ENCODE measurements at places on chromosomes 6 and 20.
A peak's percentile ranks its signal among the peaks of the same experiment; 100 is the strongest.

DNA sequence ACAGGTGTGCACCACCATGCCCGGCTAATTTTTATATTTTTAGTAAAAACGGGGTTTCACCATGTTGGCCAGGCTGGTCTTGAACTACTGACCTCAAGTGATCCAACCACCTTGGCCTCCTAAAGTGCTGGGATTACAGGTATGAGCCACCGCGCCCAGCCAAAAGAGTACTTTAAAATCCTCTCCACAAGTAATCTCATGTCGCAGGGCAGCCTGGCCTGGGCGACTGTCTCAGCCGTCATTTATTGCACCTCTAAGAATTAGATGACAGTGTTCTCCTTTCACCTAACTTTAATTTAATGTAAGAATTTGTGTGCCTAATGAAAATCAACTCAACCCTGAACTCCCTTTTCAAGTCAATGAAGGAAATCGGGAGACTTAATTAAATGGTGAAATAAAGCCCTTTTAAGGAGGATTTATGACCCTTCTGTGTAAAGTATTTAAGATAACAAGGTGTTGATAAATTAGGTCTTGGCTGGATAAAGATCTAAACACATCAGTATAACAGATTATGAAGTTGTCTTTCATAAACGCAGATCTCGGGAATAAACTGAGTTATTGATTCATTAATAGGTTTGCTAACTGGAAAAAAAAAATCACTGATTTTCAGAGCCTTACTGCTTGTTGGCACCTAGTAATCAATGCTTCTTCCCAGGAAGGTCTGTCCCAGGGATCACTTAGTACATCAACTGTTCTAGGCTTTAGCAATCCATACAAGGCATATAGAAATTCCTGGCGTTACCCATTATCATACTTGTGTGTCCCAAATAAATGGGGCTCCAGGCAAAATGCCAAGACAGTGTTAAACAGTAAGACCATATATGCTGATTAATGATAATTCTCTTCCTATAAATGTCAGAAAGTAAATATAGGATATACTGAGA lies 209.3 kb downstream of the GMDS start:
- no peak for DNase-seq

DNA sequence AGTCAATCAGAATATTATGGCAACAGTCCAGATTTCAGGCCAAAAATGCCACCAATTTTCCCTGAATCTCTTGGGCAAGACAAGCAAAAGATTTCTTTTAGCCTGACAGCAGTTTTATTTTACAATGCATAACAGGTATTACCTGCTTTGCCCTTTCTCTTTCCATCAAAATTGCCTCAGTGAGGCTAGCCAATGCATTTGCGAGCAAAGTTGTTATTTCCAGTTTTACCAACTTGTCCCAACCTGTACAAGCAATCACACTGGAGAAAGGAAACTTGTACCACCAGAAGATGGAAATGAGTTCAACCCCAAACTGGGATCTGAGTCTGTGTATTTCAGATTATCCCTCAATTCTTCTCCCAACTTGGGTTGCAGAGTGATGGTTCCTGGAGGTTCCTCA lies 279.9 kb upstream of the CDYL start:
- DNase-seq: no peak

DNA sequence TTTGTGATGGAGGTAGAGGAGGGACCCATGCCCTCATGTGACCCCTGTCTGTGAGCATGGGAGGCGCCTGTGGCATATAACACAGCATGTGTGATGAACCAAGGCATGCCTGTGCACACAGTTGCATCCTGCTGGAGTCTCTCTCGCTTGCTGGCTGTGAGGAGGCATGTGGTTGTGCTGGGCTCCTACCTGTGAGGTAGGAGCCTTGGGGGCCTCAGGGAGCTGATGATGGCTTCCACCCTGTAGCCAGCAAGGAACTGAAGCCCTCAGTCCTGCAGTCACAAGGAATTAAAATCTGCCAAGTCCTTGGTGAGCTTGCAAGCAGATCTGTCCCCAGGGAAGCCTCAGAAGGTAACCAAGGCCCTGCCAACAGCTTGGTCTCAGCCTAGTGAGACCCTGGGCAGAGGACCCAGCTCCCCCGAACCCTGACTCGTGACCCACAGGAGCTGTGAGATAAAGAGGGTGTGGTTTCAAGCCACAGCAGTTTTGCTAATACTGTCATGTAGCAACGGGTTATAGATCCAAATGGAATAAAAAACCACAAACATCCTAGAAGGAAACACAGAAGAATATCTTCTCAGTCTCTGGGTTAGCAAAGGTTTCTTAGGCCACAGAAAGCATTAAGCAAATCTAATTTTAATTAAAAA lies 145.7 kb downstream of the WDR27 start:
- DNase-seq: no peak

DNA sequence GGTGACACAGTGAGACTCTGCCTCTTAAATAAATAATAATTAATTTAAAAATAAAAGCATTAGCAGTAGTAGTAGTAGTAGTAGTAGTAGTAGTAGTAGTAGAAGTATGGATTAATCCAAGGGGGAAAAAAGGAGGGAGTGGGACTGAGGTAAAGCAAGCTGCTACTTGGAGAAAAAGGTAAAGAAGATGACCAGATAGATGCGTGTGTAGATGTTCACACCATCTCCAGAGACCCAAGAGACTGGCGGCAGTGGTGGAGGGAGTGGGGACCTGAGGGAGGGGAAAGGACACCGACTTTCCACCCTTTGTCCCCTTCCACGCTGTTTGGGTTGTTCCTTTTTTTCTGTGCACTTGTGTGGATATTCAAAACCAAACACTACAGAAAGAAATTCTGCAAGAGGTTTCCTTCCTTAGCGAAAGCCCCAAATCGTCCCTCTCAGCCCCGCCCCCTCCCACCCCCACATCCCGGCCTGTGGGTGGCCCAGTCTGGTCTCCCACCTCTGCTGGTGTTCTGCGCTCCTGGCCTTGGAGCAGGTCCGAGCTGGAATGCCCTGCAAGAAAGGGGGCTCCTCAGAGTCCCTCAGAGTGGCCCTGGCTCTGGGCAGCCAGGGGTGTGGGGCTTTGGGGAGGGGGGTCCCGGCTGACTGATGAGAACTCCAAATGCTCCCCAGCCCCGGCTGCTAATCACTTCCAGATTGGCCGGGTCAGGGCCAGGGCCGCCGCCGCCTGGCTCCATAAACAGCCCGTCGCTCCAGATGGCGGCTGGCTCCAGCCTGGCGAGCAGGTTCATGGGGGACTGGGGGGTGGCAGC lies 60.2 kb downstream of the UBE2V1 start:
- DNase-seq: no peak

DNA sequence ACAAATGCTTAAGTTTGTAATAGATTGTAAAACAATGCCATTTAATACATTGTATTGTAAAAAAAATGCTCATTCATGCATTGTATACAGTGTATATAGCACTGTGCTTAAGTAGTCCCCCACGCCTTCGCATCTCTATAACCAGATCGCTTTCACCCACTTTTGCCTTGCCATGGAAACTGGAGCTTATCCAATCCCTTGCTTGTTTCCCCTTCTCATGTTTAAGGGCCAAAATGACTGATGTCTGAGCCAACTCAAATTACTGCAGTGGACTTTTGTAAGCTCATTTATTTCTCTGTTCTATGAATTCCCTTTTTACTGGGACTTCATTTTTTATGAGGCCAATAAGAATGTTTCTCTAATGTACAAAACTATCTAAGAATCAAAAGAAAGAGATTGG lies 730.9 kb upstream of the GJE1 start:
- DNase-seq: no peak

- no peak for DNase-seq
Measured at GRCh38 chr20:63626424-63627128, at the start of gene GMEB2. Gene GMEB2 (minus strand): TSS chr20:63627101. CDS start chr20:63619397, 7,704 bp downstream.

- no peak for DNase-seq
Measured at GRCh38 chr20:57259938-57260921, 6.2 kb downstream of the BMP7 start.

GRCh38 chr20:56885521-56885920 lies 256.4 kb downstream of the TFAP2C start:
- no peak for DNase-seq

DNA sequence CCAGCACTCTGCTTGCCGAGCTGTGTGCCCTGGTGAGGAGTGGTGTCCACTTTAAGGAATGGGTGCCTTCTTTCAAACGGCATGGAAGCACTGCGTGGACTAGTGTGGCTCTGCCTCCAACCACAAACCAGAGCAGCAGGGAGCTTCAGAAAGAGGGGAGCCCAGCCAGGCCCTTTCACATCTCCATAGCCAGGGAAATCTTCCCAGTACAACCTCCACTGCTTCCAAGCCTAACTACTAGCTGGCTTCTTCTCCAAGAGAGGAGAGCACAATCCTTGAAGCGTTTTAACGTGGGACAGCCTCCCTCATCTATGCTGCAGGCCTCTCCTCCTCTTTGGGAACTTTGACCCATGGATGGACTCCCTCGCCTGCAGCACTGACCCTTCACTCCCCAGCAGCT lies 26.7 kb downstream of the TNXB start:
- no peak for DNase-seq

DNA sequence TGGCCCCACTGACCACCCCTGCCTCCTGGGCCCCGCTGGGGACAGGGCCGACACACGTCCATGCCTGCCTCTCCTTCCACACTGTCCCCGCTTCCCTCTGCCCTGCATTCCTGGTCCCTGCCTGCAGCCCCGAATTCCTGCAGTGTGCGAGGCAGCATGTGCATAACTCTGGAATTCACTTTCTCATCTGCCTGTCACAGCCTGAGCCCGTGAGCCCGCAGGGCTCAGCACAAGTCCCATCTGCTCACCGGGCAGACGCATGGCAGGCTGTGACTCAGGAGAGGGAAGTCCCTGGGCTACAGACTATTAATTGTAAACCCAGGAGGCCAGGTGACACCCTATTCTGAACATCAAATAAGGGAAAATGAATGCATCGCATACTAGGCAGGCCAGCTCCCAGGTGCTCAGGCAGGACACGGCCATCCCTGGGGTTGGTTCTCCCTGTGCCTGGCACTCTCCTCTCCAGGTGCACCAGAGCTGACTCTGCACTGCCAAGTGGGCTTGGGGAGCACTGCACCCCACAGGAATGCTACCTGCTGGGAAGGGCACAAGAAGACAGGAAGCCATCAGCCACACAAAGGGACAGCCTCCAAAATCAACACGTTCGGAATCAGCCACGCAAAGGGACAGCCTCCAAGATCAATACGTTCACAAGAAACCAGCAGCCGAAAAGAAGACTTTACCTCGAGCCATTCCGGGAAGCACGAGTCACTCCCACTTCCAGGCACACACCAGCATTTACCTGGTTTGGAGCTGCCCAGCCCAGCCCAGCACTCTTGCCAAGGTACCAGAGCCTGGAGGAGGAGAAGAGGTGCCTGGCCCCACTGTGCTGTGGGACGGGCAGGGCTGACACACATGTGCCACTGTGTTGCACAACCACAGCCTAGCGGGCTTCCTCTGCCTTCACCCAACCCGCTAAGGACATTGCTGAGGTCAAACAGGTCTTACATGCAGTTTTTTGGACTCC lies 65.9 kb downstream of the DLL1 start:
- no peak for DNase-seq

DNA sequence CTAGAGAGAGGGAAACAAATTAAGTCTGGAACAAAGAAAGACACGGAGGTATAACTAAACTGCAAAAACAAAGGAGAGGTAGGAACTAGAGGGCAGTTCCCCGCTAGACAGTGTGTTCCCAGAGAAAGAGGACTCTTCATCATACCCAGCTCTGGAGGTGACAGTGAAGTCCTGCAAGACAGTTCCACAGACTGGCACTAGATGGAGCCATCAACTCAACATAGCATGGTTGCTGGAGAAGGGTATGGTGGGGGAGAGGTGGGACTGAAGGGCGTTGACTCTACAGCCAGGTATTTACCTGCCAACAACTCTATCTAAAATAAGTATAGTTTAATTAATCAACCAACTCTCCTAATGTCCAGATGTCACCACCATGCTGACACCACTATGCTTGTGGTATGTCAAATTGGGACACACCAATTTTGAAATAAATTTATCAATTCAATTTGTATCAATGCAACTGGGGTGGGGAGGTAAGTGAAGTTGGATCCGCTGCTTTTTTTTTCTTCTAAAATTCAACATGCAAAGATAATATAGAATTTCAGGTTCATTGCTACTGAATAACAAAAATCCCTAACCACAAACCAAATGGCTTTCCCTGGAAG lies 9.7 kb downstream of the BACH2 start:
- peak; percentile 27 for DNase-seq

DNA sequence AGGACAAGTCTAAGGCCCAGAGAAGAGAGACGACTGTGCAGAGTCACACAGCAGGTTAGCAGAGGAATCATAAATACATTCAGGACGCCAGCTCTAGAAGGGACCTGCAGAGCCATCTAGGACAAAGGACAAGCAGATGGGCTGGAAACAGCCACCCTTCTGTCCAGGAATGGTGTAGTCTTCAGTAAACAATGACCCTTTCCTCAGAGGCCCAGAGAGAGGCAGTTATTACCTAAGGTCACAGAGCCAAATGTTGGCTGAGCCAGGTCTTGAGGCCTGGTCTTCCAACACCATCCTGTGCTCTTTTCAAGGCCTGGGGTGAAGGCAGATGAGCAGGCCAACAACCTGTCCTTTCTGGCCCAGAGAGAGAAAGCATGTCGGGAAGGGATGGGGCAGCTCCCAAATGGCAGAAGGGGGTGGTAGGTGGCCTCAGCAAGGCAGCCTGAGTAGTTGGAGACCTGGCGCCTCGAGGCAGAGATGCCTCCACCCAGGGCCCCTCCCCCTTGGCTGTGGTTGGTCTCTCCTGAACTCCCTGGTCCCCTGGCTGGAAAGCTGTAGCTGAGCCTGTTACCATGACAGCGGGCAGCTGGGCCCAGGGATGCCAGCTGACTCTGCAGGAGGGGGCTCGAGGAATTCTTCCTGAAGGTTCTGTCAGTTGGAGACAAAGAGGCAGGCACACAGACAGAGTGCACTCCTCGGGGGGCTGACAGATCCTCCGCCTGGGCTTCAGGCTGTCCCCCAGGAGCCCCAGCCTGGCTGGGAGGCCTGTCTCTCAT lies 24.8 kb downstream of the EPB41L1 start:
- DNase-seq: no peak

GRCh38 chr6:143973097-143973966 lies 34.7 kb downstream of the PLAGL1 start:
- no peak for DNase-seq

GRCh38 chr6:4703382-4703781 lies 72.8 kb upstream of the CDYL start:
- no peak for DNase-seq

DNA sequence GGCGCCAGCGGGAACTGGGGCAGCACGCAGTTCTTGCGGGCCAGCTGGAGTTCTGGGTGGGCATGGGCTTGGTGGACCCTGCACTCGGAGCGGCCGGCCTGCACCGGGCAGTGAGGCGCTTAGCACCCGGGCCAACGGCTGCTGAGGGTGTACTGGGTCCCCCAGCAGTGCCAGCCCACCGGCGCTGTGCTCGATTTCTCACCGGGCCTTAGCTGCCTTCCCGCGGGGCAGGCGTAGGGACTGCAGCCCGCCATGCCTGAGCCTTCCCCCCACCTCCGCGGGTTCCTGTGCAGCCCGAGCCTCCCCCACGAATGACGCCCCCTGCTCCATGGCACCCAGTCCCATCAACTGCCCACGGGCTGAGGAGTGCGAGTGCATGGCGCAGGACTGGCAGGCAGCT lies 168.8 kb downstream of the CD24 start:
- no peak for DNase-seq

GRCh38 chr6:139423037-139423703 lies 48.7 kb upstream of the CITED2 start:
- DNase-seq: no peak

- DNase-seq: no peak
Measured at GRCh38 chr6:161853657-161854056, 579.8 kb upstream of the AGPAT4 start.
